ENCODE measurements at places on chromosomes 1 and 21.

DNA sequence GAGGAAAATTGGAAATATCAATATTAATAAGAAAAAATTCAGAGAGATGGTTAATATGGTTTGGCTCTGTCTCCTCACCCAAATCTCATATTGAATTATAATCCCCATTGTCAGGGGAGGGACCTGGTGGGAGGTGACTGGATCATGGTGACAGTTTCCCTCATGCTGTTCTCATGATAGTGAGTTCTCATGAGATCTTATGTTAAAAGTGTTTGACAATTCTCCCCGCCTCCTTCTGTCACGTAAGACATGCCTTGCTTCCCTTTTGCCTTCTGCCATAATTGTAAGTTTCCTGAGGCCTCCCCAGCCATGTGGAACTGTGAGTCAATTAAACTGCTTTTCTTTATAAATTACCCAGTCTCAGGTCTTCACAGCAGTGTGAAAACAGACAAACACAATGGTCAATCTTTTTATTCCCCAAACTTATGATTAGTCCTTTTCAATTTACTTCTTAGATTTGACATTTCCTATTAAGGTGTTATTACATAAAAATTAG, 11.0 kb downstream of the EGLN1 start:
- no peak for DNase-seq

DNA sequence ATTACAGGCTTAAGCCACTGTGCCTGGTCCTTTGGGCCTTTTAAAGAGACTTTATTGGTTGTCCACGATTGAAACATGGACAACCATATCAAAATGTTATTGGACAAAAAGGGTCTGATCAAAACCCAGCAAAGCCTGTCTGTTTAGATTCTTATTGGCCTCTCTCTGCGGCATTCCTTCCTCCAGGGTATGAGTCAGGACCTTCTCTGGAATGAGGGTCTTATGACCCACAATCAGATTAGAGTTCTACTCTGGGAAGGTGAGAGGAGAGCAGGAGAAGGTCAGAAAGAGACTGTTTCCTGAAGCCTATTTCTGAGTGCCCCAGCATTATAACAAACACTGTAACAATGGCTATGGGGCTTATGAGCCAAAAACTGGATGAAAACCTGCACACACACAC, 7.9 kb downstream of the LURAP1 start:
- DNase-seq = no peak

GRCh38 chr1:18794051-18794450, 65.4 kb downstream of the TAS1R2 start:
- no peak for DNase-seq

DNA sequence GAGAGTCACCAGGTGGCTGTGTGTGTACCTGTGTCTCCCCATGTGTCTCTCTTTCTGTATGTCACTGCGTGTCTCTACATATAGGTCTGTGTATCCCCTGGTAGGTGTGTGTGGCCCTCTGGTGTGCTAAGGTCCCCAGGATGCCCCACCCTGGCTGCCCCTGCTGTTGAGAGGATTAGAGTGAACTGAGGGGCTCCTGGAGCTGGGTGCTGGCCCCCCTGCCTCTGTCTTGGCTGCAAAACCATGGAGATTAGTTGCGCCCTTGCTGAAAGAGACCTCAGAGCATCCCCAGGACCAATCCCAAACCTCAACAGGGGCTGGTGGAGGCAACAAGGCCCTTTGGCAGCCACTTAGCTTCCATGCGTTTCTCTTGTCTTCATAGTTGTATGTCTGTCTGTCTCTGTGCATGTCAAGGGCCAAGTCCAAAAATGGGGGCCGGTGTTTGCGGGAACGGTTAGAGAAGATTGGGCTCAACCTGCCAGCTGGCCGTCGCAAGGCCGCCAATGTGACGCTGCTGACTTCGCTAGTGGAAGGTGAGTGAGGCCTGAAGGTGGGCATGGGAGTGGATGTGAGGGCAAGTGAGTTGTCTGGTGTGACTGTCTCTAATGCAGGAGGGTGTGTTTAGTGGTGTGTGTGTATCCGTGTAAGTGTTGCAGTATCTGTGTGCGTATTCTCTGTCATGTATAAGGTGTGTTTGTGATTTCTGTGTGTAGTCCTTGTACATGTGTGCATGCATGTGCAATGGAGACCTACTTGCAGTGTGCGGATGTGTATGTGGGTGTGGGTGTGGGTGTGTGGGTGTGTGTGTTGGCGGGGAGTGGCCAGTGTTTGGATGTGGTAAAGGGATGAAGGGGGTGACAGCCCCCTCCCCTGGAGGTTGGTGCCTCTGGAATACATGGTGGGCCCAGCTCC, 16.7 kb downstream of the TFAP2E start:
- no peak for DNase-seq

GRCh38 chr1:165537356-165538109, 6.3 kb upstream of the LRRC52 start:
- DNase-seq = no peak

- DNase-seq = no peak
Observed at GRCh38 chr1:61753998-61754508, 11.8 kb downstream of the PATJ start.
